Hippocampal formation (tissue), 2 donors: ENCODE measurements at places on chromosomes 7 and 10.

- DNase-seq = no peak
Measured at GRCh38 chr7:33766405-33766804, 138.9 kb upstream of the BMPER start.

DNA sequence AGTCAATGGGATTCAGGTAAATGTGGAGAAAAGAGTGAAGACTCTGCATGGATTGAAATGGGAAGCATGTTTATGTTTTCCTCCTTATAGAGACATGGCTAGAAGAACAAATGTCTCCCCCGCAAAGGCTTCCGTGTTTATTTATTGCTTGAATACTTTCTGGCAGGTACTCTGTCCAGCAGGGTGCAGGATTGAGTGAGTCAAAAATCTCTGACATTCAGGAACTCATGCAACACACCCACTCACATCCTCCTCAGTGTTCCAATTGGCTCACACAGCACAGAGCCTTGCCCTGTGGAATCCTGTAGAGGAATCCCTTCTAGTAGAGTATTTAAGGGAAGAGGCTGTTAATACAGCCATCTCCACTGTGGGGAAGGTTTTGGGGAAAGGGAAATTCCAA lies 290.3 kb upstream of the VWC2 start:
- no peak for DNase-seq

- no peak for DNase-seq
Measured at GRCh38 chr10:67695555-67695954, 440 bp downstream of the CTNNA3 start.

DNA sequence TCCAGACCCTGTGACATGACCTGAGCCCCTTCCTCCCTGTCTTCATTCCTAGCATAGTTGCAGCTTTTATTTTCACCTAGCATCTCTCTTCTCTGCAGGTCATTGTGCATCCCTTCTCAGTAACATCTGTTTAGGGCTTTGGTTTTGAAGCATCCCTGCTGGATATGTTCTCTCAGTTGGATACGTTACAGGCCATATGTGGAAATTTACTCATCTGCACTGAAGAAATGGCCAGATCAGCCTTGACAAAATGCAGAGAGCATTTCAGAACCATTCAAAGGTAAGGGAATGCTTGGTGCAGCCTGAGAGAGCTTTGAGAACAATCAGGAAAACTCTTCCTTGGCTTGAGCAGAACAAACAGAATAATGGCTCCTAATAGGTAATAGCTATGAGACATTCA lies 647.0 kb downstream of the KCNMA1 start:
- no peak for DNase-seq

DNA sequence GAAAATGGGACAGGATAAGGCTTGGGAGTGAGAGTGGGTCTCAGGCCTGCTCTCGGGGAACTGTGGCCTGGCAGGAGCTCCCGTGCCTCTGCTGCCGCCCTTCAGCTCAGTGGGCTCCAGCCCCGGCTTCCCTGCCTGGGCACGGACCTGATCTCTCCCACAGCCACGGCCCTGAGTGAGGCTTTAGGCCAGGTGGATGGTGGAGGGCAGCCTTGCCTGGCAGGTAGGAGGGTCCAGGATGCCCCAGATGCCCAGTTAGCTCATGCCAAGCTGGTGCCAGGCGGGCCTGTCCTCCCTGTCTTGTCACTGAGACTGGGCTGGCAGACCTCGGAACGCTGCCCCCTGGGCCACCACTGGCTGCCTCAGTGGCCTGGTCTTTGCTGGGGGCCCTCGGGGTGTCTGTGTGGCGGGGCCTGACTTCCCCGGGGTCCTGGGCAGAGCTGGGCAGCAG lies 116.6 kb downstream of the INPP5A start:
- DNase-seq = no peak
